ENCODE measurements at places on chromosomes 16 and 17.

DNA sequence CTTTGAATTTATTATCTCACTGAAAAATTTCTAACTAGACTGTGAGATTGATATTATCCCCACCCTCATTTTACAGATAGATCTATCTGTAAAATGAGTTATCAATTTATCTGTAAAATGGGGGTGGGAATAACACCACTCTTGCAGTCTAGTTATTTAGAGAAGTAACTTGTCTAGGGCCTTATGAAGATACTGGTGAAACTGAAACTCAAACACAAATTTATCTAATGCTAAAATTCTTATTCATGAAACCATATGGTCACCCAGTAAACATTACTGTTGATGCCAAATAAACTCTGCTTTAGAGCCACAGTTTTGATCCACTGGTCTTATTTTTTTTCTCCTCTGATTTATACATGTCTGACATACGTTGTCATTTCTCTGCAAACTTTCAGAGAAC lies 52.1 kb upstream of the SMIM36 start:
- DNase-seq = no peak

DNA sequence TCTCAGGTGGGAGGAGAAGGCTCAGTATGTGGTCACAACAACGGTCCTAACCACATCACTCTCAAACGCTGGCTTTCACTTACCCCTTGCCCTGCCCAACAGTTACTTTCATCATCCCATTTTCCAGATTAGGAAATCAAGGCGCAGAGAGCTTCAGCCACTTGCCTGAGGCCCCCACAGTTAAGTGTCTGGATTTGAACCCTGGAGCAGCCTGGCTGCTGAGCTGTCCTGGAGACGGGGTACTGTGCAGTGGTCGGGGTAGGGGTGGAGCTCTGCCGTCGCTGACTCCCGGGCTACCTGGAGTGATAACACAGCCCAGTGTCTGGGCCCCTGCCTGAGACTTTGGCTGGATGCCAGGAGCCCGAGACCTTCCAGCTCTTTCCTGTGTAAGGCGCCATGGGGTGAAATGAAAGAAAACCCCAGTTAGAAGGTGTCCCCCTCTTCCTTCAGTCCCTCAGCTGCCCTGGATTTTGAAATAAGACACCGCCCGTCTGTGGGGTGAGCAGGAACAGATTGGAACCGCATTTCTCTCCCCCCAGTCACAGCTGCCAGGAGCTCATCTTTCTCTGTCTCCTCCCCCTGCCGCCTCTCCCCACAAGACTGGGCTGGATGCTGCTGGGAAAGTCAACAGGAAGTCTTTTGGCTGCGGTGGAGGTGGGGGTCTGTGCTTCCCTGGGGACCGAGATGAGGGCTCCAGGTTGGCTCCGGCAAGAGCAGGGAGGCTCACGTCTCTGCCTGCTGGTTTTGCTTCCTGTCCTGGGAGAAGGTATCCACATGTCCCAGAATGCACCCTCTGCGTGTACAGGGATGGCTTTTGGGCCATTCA lies 280.2 kb downstream of the SEC14L1 start:
- peak; percentile 87 for DNase-seq

DNA sequence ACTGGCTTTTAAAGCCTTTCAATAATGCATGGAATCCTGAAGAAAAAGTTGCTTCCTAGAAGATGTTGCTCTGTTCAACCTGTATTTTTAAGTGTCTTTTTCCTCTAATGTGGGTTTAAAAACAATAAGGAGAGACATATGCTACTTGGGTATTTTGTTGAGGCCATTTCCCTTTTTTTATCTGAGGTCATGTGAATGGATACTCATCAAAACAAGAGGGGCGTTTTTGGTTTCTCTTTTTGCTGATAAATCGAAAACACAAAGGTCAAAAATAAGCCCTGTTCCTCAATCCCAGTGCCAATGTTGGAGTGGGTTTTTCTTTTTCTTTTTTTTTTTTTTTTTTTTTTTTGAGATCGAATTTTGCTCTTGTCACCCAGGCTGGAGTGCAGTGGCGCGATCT lies 468.0 kb upstream of the RBFOX1 start:
- no peak for DNase-seq

DNA sequence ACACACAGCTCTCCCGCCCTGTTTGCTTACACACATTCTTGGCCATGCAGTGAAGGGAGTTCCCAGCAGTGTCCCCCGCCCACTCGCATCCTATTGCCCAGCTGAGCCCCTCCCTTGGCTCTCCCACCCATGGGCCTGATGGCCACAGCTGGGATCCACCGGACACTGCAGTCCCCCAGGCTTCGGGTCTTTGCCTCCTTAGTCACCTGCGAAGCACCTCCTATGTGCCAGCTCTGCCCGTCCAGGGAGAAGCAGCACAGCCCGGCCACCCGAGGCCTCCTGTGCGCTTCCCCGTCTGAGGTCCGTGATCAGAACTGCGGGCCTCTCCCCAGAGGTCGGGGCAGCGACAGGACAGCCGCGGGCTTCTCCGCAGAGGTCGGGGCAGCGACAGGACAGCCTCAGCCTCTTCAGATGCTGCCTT lies 136.9 kb downstream of the BANP start:
- peak; percentile 18 for DNase-seq

DNA sequence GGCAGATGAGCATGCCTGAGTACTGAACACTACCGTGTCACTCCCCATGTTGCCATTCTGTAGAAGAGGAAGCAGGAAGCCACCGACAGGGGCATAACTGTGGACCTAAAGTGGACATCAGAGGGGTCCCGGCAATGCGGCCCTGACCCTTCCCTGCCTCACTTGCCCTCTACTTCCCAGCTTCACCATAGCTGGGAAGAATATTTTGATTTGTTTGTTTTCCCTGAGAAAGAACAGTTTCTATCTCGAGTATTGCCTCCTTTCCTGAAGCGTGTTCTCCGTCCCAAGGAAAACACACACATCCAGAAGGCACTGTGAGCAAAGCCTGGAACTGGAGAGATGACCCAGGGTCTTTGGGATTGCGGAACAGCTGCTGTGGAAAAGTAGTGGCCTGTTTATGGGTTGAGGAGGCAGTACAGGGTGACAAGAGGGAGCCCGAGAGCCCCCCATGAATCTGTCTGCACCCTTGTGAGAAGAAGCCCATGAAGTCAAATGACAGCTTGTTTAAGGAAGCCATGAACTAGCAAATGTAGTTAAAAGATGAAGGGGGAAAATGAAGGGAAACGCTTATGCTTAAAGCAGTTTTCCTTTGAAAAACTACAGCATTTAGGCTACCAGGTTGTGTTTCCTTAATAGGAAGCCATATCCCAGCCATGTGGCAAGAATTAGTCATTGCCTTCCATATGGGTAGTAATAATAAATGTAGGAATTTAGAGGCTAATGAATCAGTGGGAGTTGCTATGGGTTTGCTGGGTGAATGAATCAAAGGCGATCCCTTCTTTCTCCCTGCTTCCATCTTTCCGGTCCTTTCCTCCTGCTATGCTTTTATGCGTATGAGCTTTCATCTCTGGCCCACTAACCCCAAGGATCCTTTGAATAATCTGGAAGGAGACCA lies 90.0 kb upstream of the TBX2 start:
- DNase-seq = peak; percentile 82

DNA sequence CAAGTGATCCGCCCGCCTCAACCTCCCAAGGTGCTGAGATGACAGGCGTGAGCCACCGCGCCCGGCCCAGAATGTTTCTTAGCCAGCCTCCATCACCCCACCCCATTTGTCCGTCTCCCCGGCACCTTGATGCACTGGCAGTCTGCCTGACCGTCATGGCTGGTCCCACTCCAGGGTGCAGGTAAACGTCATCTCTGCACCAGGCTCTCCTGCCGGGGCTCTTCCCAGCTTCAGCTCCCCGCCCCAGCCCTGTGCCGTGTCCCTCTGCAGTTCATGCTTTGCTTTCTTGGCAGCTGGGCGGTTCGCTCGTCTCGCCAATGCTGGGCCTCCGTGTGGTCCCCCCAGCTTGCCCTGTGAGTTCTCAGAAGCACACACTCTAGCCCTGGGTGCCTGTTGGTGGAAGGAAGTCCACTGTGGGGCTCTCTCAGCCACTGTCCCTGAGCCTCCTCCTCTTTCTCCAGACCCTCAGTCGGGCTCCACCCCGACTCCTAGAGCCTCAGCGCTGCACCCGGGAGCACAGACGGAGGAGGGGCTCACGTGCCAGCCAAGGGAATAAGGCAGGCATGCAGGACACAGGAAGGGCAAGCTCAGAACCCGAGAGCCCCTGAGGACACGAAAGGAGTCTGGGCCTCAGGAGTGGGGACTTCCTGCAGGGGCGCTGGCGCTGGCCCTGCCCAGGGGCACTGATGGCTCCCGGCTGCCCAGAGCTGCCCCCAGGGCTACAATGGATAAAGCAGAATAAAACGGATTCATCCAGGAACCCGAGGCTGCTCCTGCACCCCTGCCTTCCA lies 12.0 kb downstream of the HS3ST6 start:
- no peak for DNase-seq

Data from AG10803 (cell line).